ENCODE measurements at places on chromosomes 16 and 17.

DNA sequence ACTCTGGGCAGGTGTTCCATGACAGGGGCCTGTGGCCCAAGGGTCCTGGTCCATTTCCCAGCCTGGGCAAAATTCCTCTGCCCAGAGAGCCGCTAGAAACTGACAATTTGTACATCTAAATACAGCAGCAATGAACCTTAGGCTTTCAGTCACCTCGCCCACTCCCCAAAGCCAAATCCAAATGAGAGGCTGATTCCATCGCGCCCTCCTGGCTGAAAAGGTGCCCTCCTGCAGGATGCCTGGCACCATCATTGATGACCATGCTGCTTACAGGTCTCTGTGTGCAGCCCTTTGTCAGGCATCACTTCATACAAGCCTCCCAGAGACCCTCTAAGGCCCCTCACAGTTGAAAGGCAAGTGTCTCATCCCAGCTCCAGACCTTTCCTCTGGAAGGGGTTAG, 114.7 kb downstream of the C16orf78 start:
- no peak for DNase-seq

GRCh38 chr17:8949061-8949661, 16.3 kb downstream of the PIK3R5 start:
- DNase-seq: no peak

DNA sequence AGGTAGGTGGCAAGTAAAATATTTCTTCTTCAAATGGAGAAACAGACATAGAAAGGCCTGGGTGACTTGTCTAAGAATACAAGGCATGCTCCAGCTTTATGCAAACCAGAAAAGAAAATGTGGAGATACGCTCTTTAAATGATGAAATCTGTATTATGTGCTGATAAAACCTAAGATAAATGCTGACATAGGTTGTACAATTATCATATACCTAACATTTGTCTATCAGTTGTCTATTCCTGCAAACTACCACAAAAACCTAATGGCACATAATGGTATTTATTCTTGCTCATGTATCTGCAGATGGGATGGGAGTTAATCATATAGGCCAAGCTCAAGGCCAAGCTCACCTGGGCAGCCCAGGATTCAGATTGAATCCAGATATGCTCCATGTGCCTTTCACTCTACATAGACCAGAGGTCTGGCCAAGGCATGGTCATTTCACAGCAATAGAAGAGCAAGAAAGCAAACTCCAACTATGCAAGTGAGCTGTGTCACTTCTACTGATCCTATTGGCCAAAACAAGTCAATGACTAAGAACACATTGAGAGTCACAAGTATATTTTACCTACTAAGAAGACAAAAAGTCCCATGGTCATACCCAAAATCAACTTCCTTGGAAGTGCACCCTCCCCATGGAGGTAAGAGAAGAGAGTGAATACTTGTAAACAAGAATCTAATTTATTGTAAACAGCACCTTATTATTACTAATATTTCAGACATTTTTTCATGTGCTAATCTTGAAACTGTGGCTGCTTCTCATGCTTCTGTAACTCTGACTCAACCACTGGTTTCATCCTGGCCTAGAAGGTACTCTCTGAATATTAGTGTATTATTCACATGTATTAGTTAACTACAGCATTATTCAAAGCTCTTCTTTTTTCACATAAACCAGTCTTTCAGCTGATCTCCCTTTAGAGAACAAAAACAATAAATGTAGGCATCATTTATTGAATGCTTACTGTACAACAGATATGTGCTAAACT, 270.7 kb upstream of the SOX9 start:
- no peak for DNase-seq

DNA sequence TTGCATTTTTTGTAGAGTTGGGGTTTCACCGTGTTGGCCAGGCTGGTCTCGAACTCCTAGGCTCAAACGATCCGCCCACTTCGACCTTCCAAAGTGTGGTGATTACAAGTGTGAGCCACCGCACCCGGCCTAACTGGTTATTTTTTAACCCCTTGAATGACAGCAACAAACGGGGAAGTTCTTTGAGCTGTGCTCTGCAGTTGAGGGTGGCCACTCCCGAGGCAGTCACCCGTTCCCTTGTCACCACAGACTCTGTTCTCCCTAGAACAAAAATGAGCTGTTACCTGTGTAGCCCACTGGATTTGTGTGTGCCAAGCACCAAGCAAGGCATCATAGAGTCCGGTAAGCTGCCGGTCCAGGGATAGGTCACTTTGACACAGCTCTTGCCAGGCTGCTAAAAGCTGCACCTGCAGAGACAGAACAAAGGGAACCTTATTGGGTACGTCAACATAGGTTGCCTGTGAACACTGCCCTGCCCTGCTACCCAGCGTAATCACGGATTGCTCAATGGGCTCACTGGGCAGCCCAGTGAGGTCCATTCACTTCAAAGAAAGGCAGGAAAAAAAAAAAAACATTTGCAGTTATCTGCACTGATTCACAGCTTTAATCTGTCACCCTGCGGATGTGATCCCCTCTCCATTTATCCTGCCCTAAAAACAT, 19.6 kb downstream of the COG7 start:
- DNase-seq: no peak

DNA sequence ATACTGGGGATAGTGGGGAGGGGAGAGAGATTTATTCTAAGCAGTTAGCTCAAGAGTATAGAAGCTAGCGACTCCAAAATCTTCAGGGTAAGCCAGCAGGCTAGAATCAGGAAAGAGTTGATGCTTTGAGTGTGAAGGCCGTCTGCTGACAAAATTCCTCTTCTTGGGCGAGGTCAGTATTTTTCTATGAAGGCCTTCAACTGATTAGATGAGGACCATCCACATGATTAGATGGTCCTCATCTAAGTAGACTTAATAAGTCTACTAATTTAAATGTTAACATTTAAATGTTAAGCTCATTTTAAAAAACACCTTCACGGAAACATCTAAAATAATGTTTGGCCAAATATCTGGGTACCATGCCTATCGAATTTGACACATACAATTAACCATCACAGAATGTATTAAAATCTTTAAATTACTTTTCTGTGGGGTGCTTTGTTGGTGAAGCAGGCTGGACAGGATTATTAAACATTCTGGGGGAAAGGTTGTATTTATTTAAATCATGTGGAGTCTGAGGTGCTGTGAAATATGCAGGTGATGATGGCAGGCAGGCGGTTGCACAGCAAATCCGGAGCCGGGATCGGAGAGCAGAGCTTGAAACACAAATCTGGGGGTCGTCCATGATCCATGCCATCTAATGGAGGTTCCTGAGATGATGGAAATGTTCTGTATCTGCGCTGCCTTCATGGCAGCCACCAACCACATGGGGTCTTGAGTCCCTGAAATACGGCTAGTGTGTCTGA, 49.8 kb upstream of the ADORA2B start:
- DNase-seq: no peak

GRCh38 chr17:27290916-27291598, 2.9 kb upstream of the WSB1 start:
- no peak for DNase-seq

GRCh38 chr17:13558588-13558987, 43.1 kb downstream of the HS3ST3A1 start:
- DNase-seq: no peak

DNA sequence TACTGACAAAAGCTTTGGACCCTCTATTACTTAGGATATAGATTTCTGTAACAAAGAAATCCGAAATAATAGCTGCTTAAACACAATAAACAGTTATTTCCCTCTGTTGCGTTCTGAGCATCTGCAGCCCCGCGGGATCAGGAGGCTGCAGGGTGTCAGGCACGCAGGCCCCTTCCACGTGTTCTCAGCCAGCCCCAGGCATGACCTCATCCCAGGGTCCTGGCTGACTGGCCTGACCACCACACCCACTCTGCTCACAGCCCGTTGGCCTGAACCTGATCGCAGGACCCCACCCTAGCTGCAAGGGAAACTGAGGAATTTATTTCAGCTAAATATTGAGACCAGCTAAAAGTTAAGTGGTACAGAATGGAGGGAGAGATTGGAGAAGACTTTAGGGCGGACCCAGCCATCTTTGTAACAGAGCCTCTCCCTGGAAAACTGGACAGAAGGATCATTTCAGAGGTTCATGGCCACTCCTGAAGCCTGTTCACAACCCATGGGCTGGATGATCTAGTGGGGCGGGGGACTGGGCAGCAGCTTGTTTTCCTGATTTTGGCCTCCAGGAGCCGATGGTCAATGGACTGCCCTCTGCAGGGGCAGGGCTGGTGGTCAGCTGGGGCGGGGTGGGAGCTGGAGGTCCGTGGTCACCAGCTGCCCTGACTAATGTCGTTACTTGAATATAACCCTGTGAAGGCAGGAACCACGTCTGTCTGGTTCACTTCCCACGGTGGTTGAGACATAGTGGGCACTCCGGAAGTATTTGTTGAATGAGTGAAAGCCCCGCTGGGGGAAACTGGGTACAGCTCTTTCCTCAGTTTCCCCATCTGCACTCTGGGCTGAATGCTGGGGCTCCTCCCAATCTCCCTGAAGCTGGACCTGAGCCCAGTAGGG, 10.9 kb downstream of the CETP start:
- no peak for DNase-seq

- no peak for DNase-seq
Measured at GRCh38 chr16:2769675-2770056, 7.4 kb downstream of the ELOB start.

DNA sequence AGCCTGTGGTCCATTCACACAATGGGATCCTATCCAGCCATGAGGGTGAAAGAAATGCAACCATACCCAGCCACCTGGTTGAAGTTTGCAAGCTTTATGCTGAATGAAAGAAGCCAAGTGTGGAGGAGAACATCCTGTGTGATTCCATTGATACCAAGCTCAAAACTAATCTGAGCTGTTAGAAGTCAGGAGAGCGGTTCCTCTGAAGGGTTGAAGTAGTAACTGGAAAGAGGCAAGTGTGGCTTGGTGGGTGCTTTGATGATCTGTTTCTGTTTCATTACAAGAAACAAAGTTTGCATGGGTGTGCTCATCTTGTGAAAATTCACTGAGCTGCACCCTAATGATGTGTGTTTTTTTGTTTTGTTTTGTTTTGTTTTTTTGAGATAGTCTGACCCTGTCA, 99.4 kb downstream of the SALL1 start:
- DNase-seq: no peak

DNA sequence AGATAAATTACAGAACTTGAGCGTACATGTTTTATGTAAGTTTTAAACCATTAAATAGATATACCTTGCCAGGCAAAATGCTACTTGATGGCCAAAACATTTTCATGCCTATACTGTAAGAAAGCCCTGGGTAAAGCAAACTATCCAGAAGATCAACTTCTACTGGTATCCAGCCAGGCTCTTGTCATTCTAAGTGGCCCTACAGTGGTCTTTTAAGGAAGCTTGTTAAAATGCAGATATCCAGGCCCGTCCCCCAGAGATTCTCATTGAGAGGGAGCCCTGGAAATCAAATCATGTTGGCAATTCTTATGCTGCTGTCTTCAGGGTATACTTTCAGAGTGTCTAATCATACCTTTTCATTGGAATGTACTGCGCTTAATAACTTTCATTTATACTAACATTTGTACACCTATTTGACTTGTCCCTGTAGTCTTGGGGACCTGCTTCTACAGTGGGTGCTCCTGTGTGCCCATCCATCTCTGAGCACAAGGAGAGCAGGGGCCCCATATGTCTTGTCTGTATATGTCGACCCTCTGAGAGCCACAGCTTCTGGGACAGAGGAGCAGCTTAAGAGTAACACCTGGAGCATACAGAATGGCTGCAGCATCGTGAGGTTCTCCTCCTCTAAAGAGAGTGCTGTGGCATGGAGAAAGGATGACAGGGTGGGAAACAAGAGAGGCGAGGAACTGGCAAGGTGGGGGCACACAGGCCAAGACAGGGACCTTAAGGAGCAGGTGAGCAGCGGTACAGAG, 43.6 kb upstream of the ANKFY1 start:
- no peak for DNase-seq

DNA sequence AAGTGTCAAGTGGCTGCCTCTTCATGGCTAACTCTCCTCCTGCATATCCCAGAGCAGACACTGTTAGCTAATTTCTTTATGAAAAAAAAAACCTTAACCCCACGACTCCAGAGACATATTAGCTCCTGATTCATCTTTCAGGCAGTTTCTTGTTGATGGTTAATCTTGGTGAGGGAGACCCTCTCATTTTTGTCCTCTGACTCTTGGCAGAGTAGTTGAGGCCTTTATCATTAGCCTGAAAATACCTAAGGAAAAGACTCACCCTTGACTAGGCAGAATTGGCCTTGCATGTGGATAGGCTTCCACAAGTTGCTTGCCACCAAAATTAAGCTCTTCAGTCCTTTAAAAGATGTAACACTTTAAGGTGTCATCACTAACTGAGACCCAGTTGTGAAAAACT, 4.0 kb downstream of the CRYBA1 start:
- peak; percentile 42 for DNase-seq

DNA sequence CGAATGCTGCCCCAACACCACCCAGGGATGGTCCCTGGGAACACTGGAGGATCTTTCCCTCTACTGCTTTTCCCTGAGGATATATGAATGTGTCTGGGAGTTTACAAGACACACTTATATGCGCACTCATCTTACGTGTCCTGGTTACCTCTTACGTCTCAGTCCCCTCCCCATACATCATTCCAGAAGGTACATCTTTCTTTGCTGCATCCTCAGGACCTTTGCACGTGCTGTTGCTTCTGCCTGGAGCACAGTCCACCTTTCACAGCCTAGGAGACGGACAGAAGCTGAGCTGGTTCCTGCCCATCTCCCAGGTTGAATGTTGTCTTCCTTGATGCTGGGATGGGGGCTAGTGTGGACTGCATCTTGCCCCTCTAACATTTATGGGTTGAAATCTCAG, 153.0 kb upstream of the FOXF1 start:
- no peak for DNase-seq

- peak; percentile 82 for DNase-seq
Measured at GRCh38 chr16:81623365-81624102, 155.6 kb upstream of the PLCG2 start.

DNA sequence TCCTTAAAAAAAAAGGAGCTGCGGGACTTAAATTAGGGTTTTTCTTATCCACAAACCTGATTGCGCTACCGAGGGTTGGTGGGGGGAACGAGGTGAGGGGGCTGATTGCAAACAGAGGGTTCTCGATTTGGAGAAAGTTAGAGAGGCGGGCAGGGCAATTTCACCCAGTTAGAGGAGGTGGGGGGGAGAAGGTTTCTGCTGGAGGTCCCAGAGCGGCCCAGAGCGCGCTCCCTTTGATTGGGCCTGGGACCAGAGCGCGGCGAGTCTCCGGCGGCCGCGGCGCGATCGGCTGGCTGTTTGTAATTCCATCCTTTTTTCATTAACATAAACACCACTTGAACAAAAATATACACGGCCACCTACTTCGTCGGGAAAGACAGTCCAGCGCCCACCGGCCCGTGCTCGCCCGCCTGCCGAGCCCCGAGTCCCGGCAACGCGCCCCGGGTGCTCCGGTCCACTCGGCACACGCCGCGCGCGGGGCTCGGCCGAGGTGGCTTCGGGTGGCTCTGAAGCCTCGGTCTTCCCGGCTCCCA, 13.3 kb upstream of the FOXF1 start:
- DNase-seq: no peak

GRCh38 chr16:23436951-23437350, 16.0 kb downstream of the COG7 start:
- no peak for DNase-seq

- DNase-seq: no peak
Measured at GRCh38 chr16:15898654-15899053, 10.3 kb upstream of the CEP20 start.

GRCh38 chr16:2987833-2988232, 7.6 kb upstream of the PKMYT1 start:
- no peak for DNase-seq

- no peak for DNase-seq
Measured at GRCh38 chr17:68127914-68128313, 92.4 kb downstream of the KPNA2 start.

GRCh38 chr16:2979669-2980226, 498 bp downstream of the PKMYT1 start:
- DNase-seq: no peak

All from astrocyte of the hippocampus (primary cell).